CD4-positive, alpha-beta T cell treated with Interleukin-1 beta for 1 hour (primary cell): ENCODE measurements at places on chromosomes 16 and 17.

DNA sequence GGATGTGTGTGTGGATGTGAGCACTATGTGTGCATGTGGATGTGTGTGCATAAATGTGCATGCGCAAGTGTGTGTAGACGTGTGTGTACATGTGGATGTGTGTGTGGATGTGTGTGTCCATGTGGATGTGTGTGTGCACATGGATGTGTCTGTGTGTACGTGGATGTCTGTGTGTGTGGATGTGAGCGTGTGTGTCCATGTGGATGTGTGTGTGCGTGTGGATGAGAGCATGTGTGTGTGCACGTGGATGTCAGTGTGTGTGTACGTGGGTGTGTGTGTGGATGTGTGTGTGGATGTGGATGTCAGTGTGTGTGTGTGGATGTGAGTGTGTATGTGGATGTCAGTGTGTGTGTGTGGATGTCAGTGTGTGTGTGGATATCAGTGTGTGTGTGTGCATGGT is 63.6 kb upstream of the DOC2B start:
- no peak for DNase-seq

DNA sequence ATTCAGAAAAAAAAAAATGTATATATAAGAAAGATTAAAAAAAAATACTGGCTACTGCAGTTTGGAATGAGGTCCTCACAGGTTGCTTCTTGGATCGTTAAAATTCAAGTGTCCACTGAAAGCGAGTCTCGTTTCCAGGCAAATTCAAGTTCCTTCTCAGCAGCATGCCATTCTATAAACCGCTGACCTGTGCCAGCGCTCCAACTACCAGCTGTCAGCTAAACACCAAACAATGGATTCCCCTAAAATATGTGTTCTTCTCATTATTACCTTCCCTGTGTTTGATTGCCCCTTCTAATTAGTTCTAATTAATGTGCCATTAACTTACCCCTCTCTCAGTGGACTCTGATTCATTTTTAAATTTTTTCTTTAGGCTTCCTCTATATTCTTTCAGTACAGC is 92.4 kb downstream of the DNAH9 start:
- no peak for DNase-seq

DNA sequence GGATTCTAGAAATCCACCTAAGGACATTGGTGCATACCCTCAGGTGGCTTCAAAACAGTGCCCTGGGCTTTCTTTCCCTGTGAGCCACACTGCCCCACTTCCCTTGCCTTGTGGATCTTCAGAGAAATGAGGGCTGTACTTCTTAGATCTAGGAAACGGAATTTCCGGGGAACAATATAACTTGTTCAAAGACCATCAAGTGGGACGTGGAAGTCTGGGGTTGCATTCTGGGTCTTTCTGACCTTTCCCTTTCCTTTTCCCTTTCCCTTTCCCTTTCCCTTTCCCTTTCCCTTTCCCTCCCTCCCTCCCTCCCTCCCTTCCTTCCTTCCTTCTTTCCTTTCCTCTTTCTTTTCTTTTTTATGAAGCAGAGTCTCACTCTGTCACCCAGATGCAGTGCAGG is 97.1 kb upstream of the SALL1 start:
- DNase-seq = no peak

- no peak for DNase-seq
Measured at GRCh38 chr16:23124315-23124714, 24.9 kb downstream of the USP31 start.

- DNase-seq = no peak
Measured at GRCh38 chr17:49259663-49260010, 29.1 kb upstream of the PHOSPHO1 start.

DNA sequence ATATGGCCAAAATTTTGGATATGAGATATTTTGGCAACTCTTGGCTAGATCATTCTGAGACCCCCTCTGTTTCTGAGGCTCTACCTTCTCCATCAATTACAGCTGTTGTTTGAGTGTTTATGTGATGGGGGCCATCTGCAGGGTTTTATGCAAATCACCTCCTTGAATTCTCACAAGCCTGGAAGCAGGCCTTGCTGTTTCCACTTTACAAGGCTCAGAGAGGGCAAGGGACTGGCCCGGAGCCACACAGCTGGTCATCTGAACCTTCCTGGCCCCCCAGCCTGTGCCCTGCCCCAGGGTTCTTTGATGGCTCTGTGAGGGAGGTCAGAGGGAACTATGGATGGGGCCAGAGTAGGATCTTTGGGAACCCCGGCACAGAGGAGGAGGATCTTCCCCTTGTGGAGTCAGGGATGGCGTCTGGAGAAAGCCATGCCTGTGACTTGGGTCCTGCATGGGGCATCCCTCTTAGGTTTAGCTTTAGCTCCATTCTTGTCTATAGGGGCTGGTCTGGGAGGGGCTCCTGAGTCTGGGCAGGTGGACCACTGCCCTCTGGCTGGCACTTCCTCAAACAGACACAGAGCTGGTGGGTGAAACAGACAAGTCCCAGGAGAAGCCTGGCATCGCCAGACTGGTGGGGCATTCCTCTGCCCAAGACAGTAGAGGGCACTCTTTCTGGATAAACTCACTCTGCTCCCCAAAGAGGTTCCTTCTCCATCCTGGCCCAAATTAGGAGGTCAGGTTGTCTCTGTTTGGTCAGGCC is 26.2 kb downstream of the IL21R start:
- DNase-seq = no peak

DNA sequence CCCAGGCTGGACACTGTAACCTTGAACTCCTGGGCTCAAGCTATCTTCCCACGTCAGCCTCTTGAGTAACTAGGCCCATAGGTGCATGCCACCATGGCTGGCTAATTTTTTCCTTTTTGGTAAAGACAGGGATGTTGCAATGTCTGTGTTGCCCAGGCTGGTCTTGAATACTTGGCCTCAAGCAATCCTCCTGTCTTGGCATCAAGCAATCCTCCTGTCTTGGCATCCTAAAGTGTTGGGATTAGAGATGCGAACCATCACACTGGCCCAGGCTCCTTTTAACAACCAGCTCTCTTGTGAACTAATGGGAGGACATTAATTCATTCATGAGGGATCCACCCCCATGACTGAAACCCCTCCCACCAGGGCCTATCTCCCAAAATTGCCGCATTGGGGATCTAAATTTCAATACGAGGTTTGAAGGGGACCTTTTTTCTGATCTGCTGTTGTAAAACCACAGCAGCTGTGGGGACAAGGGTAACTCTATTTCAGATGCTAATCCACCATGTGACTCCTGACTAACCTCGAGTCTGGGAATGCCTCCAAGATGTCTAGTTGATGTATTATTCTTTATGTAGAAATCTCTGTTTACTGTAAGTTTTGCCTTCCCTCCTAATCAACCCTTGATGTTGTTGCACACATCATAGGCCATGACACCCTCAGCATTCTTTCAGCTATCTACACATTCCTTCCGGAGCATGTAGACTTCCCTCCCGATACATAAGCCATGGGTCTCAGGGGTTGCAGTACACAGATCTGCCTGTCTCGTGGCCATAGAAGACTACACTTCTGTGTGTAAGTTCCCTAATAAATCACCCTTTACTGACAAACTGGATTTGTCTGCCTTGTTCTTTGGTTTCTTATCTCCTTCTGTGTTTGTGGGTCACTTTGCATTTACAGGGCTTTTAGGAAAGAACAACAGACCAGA is 37.6 kb downstream of the RNF112 start:
- no peak for DNase-seq

- DNase-seq = no peak
Measured at GRCh38 chr17:60151355-60151754, 1.6 kb downstream of the CA4 start.

DNA sequence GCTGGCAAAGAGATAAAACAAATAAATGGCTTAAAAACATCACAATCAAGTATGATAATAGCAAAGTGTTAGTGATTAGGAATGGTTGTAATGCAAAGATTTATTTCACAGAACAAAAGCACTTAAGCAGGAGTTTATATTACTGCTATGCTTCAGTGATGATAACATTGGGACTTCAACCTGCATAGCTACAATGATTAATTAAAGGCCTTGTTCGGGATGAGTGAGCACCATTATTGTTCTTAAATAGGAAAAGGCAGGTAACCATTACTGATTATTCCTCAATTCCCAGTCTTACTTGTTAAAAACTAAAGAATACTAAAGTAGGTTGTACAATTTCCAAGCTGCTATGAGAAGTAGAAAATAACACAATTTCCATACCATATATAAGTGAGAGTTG is 1247.5 kb upstream of the CDH8 start:
- no peak for DNase-seq

GRCh38 chr17:4580291-4580690 is 4.0 kb upstream of the SMTNL2 start:
- DNase-seq = no peak

GRCh38 chr17:60089096-60089806 is 10.5 kb upstream of the HEATR6 start:
- no peak for DNase-seq

- DNase-seq = no peak
Measured at GRCh38 chr16:29644973-29645693, 17.9 kb upstream of the SPN start.

- no peak for DNase-seq
Measured at GRCh38 chr16:82231008-82231787, 61.2 kb upstream of the MPHOSPH6 start.

GRCh38 chr17:56893503-56893902 is 20.3 kb downstream of the TRIM25 start:
- DNase-seq = no peak

DNA sequence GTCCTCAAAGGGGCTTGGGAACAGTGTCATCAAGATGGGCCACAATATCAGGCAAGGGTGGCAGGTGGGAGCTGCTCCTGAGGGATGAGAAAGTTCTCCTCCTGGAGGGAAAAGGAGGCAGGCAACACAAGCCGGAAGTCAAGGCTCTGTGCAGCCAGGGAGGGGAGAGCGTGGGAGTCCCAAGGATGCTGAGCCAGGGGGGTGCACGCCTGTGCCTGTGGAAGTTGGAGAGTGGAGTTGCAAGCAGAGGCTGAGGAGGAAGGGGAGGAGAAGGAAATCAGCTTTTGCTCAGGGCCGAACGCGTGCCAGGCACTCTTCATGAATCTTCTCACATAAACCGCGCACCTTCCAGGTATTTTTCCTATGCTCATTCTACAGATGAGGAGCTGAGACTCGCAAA is 7.4 kb upstream of the SLC13A2 start:
- no peak for DNase-seq

DNA sequence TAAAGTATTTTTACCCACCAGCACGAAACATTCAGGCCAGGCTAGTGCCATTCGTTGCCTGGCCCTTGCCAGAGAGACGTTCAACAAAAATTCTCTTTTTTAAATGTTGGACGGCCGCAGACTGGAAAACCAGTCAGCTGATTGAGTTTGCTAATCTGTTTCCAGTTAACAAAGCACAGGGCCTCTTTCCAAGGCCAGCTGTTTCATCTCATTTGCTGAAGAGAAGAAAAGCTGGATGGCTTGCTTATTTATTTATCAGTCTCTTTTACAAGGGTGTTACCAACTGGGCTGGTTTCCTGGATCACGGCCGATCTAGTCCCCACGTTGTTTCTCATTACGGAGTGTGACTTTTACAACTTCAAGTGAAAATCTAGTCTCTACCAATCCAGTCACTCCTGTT is 418.7 kb upstream of the DYNLRB2 start:
- no peak for DNase-seq

DNA sequence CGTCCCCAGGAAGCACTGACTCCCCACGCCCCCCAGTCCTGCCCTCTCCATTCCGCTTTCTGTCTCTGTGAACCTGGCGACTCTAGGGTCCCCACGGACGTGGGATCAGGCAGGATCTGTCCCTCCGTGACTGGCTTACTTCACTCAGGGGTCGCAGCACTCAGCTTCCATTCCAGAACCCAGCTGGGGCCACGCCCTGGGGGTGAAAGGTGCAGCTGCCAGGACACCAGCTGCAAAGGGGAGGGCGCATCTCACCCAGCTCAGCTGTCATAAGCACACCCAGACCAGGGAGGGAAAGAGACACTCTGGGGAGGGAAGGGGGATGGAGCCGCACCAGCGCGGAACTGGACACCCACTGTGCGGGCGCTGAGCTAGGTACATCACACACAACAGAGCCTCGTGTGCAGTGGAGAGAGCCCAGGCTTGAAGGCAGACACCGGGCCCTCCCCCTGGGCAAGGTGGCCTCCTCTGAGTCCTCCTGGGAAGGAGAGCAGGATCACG is 18.5 kb upstream of the HEXD start:
- DNase-seq = no peak

DNA sequence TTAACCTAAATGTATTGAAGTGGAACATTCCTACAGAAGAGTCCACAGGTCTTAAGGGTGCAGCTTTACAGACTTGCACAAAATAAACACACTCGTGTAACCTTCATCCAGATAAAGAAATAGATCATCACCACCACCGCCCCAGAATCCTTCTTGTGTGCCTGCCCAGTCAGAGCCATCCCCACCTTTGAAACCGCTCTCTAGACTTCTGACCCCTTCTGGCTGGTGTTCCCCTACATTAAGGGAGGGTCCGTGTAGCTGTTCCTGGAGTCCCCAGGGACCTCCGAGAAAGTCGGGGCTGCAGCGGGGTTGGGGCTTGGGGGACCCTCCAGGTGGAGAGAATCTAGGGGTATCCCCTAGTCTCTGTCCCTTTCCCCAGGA is 9.4 kb downstream of the TBX4 start:
- DNase-seq = no peak

- peak; percentile 56 for DNase-seq
Measured at GRCh38 chr17:45052052-45052772, 780 bp upstream of the DCAKD start.

DNA sequence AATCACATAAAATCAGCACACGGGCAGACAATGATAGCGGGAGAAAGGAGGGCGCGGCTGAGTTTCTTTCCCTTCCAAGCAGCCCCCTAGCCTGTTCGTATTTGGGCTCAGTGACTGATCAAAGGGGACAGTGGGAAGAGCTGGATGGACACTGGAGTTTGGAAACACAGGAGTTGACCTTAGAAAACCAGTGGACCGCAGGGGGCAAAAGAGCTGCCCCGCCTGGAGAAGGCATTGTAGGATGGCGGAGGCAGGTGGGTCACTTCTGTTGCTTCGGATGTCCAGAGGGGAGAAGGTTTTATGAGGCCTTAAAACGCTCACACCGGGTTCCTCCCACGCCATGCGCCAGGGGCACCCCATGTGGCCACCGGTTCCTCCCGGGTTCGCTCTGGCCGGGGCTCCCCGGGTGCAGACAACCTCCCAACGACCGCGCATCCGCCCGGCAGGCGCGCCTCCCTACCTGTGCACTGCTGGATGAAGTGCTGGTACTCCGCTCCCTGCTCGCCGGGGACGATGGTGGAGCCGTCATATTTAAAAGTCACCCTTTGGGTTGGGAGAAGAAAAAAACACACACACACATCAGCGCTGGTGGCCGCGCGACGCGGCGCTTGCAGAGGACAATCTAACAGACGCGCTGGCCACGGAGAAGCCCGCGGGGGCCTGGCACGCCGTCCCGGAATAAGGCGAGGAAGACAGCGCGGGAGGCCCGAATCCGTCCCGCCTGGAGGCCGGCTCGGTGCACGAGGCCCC is 662 bp downstream of the COTL1 start:
- no peak for DNase-seq

DNA sequence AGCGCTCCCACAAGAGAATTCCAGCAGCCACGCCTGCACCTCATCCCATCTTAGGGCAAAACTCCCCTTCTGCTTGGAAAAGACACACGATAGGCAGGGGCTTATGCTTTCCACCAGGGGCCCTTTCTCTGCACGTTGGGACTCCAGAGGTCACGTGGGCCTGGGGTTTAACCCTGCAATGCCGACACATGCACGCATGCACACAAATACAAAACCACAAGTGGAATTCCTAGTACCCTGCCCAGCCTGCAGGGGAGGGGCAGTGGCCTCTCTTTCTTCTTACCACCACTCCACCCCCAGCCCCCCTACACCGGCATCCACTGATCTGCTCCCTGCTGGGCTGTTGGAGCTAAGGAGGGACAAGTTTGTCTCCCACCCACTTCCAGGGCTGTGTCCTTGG is 16.8 kb upstream of the CCDC182 start:
- DNase-seq = no peak

- no peak for DNase-seq
Measured at GRCh38 chr17:65143889-65144604, 6.9 kb downstream of the RGS9 start.
